ENCODE measurements at places on chromosomes 12 and 14.

- DNase-seq, result no peak
Measured at GRCh38 chr12:76627346-76628135, 68.0 kb upstream of the OSBPL8 start.

GRCh38 chr14:85579942-85580341, 50.0 kb downstream of the FLRT2 start:
- DNase-seq, result no peak

DNA sequence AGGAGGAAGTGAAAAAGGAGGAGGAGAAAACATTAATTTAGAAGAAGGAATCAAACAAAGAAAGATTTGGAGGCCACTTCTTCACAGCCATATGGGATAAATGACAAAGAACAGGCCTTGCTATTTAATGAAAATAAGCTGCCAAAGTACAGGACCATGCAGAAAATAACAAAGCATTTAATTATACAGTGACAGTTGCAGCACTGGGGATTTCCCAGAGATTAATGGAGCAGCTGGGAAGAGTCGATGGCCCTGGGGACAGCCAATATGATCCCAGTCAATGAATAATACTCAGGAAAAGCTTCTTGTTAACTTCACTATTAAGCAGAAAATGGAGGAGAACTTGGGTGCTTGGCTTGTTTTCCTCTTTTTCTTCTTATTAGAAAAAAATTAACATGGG, 34.6 kb downstream of the RERG start:
- DNase-seq, result no peak

- no peak for DNase-seq
Measured at GRCh38 chr12:25725931-25726330, 172.8 kb upstream of the LMNTD1 start.

DNA sequence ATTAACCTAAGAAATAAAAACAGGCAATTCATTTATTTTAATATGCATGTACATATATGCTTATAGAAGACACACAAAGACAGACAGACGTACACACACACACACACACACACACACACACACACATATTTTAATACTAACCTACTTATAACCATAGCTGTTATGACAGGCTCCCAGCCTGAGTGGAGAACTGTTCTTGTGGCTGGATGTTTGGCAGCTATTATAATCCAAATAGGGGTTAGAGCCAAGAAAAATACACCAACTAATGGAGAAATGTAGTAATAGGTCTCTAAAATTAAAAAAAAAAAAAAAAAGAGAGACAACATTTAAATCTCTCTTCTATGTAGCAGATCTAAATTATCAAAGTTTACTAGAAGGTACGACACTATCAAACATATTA, 91.8 kb downstream of the SLC41A2 start:
- DNase-seq, result no peak

GRCh38 chr14:24232645-24233537, at the start of gene GMPR2:
GMPR2 (plus strand) TSS chr14:24232929; CDS start chr14:24233254, 325 bp downstream.
- DNase-seq, result no peak

- no peak for DNase-seq
Measured at GRCh38 chr12:114190971-114191370, 215.0 kb downstream of the TBX5 start.

- DNase-seq, result no peak
Measured at GRCh38 chr14:61113561-61114225, 132.6 kb downstream of the SLC38A6 start.

DNA sequence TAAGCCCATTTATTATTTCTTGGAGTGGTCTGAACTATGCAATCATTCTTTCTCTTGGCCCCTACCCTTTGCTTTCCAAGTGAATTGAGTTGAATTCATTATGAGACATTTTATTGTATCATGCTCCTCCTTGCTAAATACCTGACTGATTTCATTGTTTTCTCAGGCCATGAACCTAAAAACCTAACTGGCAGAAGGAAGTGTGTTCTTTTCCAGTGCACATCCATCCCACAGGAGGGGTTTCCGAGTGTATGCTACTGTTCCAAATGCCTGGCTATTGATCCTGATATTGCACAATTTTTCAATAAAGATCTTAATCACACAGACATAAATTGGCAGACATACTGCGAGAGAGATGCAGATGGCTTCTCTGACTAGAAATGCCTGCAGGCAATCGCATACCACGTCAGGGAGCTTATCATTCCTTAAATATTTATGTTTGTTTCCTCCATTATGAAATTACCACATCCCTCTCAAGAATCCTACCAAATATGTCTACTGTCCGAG, 162.2 kb upstream of the EGLN3 start:
- DNase-seq, result no peak

DNA sequence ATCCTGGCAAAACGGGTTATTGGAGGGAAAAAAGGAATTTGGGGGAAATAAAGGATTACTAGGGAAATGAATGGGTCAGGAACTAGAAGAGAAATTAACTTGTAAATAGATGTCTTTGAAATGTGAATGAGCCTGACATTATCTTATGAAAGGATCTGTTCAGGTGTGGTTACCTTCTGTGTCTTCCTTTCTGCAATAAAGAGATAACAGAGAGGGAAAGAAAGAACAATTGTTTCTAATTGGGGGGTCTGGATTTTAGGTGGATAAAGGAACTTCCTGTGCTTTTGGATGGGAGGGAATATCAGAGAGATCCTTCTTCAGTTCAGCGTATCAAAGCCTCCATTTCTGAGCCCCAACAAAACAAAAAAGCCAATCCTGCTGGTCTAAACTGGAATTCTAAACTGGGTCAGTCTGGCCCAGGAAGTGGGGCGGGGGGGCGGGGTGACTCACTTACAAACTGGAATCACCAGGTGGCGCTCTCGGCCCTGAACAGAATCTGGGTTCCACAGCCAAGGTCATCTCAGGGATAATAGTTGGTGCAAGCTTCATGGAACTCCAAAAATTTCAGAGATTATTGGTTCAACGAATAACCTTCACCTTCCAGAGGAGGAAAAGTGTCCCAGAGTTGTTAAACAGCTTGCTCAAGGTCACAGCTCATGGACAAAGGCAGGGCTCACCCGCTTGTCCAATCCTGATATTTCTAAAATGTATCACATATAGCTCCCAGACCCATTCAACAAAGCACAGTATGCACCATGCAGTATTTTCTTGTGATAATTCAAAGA, 15.2 kb upstream of the PEBP1 start:
- no peak for DNase-seq

GRCh38 chr12:129561304-129561703, 342.5 kb downstream of the TMEM132D start:
- no peak for DNase-seq

GRCh38 chr14:56400109-56400825, 179.3 kb upstream of the TMEM260 start:
- no peak for DNase-seq

DNA sequence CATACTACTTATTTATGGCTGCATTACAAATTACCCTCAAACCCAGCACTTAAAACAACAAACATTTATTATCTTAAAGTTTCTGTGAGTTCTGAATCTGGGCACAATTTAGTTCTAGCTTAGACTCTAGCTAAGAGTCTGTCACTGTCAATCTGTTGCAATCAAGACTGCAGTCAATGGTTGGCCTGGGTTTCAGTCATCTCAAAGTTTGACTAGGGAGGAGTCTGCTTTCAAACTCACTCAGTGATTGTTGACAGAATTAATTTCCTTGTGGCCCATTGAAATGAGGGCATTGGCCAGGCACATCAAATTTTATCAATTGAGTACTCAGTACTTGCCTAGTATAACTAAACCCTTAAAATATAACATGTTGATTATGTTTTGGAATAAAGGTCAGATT, 51.6 kb downstream of the ARID2 start:
- no peak for DNase-seq

DNA sequence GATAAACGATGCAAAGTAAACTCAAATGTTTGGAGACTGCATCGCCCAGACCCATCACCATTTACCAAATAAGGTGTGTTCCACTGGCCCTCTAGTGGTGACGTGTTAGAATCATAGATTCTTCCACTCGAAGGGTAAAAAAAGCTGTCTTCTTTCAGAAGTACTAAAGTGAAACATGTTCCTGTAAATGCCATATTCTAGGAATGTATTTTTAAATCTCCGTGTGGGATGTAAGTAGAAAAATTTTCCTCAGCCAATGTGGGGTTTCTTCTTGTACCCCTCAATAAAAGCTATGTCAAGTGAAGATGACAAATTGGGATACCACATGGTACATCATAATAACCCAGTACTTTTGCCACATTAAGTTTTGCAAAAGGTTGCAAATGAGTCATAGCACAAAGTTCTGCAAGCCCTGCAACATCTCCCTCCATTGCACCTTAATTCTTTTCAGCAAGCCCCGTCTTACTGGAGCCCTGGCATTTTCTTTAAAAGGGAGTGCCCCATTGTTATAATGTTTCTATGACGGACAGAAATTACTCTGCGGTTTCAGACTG, 100.8 kb downstream of the CCER1 start:
- no peak for DNase-seq

GRCh38 chr12:51911788-51912711, 4.7 kb downstream of the ACVRL1 start:
- no peak for DNase-seq

GRCh38 chr14:38874721-38875120, 228.3 kb downstream of the SEC23A start:
- DNase-seq, result no peak

GRCh38 chr12:39461059-39461458, 18.1 kb upstream of the KIF21A start:
- DNase-seq, result no peak

- no peak for DNase-seq
Measured at GRCh38 chr12:85007836-85008235, 28.2 kb downstream of the TSPAN19 start.

GRCh38 chr14:100201701-100202100, 37.2 kb upstream of the YY1 start:
- no peak for DNase-seq

DNA sequence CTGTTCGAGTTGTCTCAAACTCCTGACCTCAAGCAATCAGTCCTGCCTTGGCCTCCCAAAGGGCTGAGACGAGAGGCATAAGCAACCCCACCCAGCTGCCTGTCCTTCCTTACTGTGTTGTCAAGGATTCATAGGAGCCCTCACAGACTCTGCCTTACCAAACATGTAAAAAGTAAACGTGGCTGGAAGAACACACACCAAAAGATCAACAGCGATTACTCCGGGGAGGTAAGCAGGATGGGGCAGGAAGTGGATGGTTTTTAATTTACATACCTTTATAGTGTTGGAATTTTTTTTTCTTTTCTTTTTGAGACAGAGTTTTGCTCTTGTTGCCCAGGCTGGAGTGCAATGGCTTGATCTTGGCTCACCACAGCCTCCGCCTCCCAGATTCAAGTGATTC, 61.5 kb upstream of the EGLN3 start:
- no peak for DNase-seq

DNA sequence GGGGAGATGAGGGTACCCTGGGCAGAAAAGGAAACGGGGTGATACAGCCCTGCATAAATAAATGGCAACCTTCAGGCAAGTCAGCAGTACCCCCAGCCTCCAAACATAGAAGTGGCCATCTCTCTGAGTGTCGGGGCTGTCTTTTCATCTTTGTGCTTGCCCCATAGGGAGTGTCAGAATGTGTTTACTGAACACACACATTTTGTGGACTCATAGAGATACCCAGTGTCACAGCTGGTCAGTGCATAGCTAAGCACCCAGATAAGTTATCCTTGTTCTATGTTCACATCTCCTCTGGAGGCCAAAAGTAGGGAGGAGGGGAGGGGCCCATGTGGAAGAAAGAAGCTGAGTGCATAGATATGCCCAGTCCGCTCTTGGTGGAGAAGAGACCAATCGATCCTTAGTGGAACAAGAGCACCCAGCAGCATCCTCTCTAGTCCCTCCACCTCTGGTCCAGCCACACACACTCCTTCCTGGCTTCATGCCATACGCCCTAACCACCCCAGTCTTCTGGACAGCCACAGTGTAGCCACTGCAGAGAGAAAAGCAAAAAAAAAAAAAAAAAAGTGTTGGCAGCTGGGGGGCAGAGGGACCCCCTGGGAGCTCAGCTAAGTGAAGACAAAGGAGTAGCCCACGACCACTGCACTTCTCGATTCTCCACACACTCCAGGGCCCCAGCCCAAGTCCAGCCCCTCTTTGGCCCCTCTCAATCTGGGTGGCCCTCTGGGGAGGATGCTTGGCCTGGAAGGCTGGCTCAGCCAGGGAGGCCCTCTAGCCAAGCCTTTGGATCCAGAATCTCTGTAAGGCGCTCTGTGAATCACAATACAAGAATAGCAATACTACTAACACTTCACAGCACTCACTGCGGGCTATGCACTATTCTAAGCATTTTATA, 2.6 kb downstream of the ITGA7 start:
- DNase-seq, result no peak

DNA sequence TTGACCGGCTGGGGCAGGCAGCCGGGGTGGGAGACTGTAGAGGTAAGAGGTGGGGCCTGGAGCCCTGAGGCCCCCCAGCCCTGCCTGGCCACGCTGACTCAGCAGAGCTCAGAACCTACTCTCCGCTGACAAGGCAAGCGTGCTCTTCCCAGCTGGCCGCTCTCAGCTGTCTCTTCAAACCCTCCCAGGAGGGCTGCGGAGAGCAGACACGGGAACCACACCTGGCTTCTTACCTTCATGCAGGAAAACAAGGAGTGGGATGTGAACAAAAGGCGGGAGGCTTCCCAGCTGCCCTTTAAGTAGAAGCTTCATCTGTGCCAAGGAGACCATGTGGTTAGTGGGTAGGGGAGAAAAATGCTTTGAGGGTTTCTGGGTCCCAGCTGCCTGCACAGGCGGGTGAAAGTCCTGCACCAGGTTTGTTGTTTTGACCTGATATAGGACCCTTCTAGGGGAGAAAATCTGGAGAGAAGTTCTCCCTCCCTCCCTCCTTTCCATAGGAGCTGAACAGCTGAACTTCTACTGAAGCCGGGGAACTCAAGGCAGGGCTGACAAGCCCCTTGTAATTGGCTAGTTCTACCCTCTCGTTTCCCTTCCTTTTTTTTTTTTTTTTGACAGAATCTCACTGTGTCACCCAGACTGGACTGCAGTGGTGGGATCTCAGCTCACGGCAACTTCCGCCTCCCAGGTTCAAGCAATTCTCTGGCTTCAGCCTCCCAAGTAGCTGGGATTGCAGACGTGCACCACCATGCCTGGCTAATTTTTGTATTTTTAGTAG, 12.8 kb upstream of the TESC start:
- DNase-seq, result no peak

DNA sequence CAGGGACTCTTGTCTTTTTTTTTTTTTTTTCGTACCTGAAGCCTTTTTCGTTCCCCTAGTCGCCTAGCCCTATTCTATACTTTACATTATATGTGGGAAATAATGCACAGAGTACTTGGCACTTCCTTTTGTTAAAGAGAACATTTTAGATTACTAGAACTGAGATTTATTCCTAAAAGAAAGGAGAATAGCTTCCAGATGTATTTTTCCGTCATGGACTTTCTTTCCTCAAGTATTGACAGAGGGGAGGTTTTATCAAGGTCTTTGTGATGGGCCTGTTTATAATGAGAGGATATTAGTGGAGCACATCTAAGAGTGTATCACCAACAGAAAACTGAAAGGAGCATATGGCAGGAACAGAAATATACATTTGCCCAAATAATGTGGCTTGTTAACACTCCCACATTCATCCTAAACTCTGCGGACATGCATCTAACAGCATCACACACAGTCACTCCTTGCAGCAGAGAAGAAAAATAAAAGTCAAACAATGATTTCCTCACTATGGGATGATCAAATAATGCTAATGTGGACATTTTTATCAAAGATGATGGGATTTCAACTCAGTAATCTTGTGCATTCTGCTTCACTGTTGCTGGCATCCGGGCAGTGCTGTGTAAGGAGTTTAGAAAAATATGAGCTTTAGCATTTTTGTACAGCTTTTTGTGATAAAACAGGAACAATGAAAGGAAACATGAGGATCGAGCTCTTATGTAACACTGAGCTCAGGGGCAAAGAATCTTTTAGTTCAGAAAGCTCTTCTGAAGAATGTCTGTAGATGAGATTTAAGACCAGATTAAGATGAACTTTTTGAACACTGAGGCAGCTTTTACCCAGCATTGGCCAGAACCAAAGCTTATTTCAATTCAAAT, 183.1 kb downstream of the EGLN3 start:
- DNase-seq, result no peak
